ENCODE measurements at places on chromosomes 16 and 17. TPM values are rescaled to one million over a fixed set of nuclear protein-coding genes. Genes with fewer than 3 reads are reported as not detected.

C17orf113 gene
- 0.73 TPM for total RNA-seq

DNA sequence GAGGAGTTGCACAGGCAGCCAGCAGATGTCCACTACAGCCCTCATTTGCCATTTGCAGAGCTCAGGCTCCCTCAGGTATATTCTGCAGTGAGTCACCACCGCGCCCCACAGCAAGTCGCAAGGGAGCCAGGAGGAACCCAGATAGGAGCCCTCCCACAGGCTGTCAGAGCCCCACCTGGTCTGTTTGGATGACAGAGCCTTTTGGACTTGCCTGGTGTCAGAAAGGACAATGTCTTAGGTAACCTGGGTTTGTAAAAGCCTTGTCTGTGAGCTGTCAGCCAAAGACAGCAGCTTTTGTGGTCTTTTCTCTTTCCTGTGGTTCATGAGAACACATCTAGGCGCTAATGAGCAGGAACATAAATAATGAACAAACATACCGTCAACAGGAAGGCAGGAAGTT, 70.9 kb downstream of the GNAO1 start:
- no peak for DNase-seq

HBA2 gene
- 86.1 TPM for total RNA-seq

GRCh38 chr16:72853575-72854266, 194.2 kb downstream of the ZFHX3 start:
- no peak for DNase-seq

- no peak for DNase-seq
Observed at GRCh38 chr16:19967963-19968362, 83.3 kb upstream of the GPRC5B start.
